Foreskin keratinocyte (primary cell): ENCODE measurements at places on chromosomes 3 and 15. TPM values are rescaled to one million over a fixed set of nuclear protein-coding genes. Genes with fewer than 3 reads are reported as not detected.

GRCh38 chr3:109852283-109852682 is 514.9 kb upstream of the DPPA4 start:
- DNase-seq = no peak

- DNase-seq = no peak
Observed at GRCh38 chr3:152461460-152461859, 192.7 kb downstream of the MBNL1 start.

Gene CMTM8
- total RNA-seq = 1.8 and 2.4 TPM in 2 replicates

GRCh38 chr3:137347132-137347531 is 389.3 kb downstream of the IL20RB start:
- DNase-seq = no peak

DNA sequence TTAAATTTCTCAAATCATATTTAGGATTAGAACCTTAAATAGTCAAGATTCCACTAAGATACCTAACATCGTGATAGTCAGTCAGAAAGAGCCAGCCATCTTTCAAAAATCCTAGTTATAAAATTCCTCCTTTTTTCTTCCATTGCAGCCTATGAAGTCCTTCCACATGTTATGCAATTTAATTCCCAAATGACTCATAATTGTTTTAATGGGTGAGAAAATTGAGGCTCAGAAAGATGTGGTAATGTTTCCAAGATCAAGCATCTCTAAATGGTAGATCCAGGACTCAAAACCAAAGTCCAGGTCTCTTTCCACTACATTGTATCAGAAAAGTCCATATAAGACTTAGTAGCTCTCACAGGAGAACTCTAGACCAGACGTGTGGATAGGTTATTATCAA is 9.5 kb downstream of the CFAP44 start:
- DNase-seq = no peak

DNA sequence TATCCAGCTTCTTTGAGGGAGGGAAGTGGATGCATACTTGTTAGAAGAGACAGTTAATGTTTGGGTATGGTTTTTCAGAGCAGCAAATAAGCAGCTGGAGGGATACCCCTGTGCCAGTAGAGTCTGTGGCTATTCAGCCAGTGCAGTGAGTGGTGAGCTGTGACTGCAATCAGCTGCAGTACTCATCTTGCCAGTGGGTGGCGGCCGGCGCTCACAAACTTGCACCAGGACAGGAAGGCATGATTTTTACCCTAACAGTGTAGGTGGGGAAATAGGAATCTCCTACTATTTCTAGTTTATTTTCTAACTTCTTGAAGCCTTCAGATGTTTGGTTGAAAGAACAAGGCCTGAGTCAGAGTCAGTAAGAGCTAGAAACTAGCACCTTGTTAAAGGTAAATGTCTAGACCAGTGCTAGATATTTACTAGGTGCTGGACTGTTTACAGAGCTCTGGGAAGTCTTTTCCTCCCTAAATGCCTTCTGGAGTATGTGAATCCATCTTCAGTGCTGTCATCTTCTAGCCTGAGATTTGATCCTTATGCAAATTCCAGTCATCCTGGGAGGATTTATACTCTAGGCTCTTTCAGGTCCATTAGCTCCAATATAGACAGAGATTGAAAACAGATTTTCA is 23.6 kb downstream of the TIMP4 start:
- peak; percentile 9 for DNase-seq

Gene FEZF2
- not detected in 2 replicates for total RNA-seq

Gene NUP210
- total RNA-seq = not detected in 2 replicates

Gene GP9
- not detected in 2 replicates for total RNA-seq

DNA sequence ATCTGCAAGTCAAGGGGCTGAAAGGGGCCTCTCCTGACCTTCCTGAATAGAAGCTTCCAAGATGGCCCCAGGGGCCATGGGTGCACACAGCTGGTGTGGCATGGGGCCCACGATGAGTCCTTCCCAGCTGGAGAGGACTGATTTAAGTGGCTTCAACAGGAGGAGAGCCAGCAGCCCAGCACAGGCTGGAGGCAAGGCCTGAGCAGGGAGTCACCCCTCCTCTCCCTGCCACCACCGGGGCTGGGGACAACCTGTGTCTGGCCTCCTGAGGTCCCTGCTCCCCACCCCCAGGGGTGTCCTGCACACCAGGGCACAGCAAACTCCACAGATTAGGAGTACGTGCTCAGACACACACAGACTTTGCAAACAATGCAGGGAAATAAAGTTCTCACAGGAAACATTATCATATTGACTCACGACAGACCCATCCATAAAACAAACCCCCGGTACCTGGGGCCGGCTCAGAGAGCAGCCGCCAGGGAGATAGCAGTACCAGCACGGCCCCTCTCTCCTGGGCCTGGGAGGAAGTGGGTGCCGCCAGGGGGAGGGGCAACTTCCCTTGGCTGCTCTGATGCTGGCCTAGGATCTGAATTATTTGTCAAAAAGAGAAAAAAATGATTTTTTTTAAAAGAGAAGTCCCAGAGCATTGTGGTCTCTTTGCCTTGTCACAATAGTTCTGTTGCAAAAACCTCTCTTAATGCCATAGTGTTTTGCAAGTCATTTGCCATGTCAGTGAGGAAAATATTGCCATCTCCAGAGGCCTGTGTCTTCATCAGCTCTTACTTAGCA is 21.9 kb upstream of the TSEN2 start:
- no peak for DNase-seq

GRCh38 chr3:23760871-23761373 is 44.8 kb upstream of the UBE2E1 start:
- no peak for DNase-seq

- DNase-seq = no peak
Observed at GRCh38 chr15:88538972-88539371, 7.5 kb downstream of the DET1 start.

DNA sequence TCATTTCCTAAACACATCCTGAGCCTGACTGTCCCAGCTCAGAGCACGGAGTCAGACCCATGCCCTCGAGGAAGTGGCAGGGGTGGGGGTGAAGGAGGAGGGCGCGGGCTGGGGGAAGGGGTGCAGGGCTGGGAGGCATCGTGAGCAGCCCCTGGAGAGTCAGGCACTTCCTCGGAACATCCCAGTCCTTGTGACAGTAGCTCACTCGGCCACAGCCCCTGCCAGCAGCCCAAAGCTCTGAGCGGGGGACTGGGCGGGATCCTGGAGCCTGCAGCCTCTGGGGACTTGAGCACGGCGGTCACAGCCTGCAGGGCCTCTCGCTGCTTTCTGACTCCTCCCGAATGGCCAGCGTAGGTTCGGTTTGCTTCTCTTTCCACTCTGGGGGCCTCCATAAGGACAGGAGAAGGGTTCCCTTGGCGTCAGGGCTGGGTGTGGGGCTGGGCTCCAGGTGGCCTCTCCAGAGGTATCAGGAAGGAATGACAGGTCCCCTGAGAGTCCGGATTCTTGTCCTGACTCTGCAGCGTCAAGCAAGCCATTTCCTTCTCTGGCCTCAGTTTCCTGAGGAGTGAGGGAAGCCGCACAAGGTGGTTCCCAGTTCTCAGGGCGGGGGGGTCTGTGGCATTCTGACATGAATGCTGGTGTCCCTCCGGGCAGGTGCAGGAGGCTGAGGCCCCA is 20.9 kb downstream of the PSTPIP1 start:
- no peak for DNase-seq

Gene ISLR2
- total RNA-seq = not detected in 2 replicates

- DNase-seq = no peak
Observed at GRCh38 chr3:156543043-156543555, 11.8 kb downstream of the SSR3 start.

Gene PARP15
- 0.27 and 0.35 TPM in 2 replicates for total RNA-seq

DNA sequence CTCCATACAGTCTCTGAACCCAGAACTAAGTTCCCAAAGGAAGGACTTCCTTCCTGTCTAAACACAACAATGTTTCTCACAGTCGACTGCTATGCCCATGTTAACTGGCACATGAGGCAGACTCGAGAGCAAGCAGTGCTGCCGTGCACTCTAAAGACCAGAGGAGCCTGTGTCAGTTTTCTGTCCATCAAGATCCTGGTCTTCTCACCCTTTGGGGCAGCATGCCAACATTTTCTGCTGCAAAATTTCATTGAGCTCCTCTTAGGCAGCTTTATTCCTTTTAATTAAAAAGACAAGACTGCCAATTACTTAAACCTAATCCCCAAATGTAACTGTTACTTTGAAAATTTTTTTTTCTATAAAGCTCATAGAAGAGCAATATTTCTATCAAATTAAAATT is 205.1 kb downstream of the GAP43 start:
- DNase-seq = no peak

- DNase-seq = no peak
Observed at GRCh38 chr3:161449785-161450184, 46.8 kb upstream of the OTOL1 start.

DNA sequence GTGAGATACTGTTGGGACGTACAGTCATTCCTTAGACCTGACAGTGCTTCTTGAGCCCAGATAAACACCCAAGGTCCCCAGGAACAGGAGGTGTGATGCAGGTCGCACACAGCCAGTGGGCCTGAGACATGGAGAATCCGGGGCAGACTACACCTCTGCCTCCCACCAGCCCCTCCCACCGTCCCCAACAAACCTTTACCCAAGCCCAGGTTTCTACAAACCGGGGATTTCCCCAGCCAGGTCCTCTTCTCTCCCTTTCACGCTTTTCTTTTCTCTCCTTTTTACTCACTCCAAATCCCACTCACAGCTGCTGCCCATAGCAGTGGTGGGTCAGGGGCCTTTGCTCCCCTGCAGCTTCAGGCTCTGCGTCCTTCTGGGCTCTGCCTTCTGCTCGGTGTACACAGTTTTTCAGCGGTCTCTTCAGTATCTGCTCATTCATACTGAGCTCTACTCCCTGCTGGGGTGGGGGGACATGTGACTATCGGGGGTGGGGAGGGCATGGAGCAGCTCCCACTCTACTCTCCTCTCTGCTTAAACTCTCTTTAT is 4.8 kb upstream of the PCSK6 start:
- no peak for DNase-seq

DNA sequence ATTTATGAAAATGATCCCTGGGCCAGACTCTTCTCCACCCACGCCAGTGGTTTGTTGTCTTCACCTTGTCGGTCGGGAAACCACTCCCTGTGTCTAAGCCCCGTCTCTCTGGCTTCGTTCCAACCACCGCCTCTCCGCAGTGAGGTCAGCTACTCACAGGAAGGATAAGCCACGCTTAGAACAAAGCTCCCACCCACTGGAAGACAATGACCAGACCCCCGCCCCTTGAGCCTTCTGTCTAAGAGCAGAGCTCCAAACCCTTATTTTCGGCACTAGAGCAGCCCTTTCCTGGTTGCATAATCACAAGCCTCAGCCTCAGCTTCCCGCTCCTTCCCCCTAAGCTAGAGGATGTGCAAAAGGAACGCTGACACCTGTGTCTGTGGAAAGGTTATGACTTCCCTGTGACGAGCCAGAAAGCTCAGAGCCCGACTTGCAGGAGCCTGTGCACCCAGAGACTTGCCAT is 114.9 kb upstream of the MEF2A start:
- DNase-seq = peak; percentile 54

- no peak for DNase-seq
Observed at GRCh38 chr15:87489456-87489855, 767.1 kb downstream of the NTRK3 start.

DNA sequence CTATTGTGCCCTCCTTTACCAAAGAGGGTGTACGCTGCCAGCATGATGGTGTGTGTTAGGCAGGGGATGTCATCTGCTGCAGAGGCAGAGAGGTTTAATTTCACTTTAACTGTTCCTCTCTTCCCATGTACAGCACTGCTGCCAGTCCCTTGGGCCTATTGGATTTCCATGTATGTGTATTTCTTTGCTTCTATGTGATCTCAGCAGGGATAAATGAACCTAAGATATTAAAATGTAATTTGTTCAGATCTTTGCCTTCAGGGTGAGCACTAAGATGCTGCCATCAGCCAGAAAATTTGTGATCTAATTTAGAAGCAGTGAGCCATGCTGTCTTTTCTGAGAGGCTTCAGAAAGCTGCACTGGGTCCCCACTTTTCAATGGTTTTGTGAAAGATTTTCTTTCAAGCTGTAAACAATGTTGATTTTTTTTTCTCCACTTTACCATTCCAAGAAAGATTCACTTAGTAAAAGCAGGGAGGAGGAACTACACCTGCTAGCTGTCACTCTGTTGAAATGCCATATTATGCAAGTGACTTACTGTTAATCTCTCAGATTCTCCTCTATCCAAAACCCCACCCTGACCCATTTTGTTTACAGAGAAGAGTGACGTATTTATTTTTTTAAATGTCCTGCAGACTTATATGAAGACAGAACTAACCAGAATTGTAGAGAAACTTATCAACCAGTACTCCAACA is 261.9 kb downstream of the TBL1XR1 start:
- no peak for DNase-seq
